ENCODE measurements at places on chromosomes 5 and 9. TPM values are rescaled to one million over a fixed set of nuclear protein-coding genes. Genes with fewer than 3 reads are reported as not detected.

- H3K27me3 ChIP-seq = no peaks in the 10 kb centered on the region
- H3K27ac ChIP-seq = no peak overlapping the region
- no peaks in the 10 kb centered on the region for H3K4me1 ChIP-seq
- DNase-seq = no peak
- no peaks in the 10 kb centered on the region for H3K36me3 ChIP-seq
- H3K4me3 ChIP-seq = no peak overlapping the region
Measured at GRCh38 chr5:18968966-18969365, 1019.0 kb downstream of the CDH18 start.

DNA sequence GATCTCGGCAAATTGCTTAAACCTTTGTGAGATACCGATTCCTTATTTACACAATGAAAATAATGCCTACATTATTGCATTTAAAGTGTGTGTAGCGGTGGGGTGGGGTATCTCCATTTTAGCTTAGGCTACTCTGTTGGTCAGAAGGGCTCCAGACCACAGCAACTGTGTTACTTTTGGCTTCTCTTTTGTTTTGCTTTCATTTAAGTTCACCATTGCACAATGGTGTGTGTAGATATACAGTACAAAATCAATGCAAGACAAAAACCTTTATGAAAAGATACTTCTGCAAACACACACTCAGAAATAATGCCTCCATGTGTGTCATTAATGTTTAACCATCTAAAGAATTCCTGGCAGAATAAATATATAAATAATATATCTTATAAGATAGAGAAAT lies 279.4 kb downstream of the FBXL17 start:
- no peaks in the 10 kb centered on the region for H3K4me1 ChIP-seq
- DNase-seq = no peak
- H3K27me3 ChIP-seq = no peaks in the 10 kb centered on the region
- H3K4me3 ChIP-seq = no peak overlapping the region
- no peaks in the 10 kb centered on the region for H3K36me3 ChIP-seq
- no peak overlapping the region for H3K27ac ChIP-seq

- peaks cover 97% of the 10 kb centered on the region for H3K4me1 ChIP-seq
- peak overlapping the region; percentile 74 for H3K4me3 ChIP-seq
- H3K36me3 ChIP-seq = peaks cover 79% of the 10 kb centered on the region
- no peak for DNase-seq
- no peaks in the 10 kb centered on the region for H3K27me3 ChIP-seq
- peak overlapping the region; percentile 96 for H3K27ac ChIP-seq
Measured at GRCh38 chr5:170280011-170280493, 17.5 kb downstream of the LCP2 start.

DNA sequence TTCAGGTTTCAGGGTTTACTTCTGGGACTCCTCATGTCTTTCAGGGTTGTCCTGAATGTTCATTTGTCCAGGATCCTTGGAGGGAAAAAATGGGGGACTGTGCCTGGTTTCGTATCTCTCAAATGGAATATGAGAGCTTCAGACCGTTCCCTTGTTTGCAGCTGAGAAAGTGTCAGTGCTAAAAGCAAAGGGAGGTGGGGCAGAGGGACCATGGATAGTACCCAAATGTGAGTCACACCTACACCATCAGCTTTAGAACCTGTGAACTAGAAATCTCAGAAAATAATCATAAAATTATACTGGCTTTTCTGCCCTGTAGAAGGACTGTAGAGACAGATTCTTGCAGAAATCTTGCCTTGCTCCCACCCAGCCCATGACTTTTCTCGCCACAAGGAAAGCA lies 84.3 kb upstream of the TAF11L2 start:
- H3K4me1 ChIP-seq = no peaks in the 10 kb centered on the region
- no peaks in the 10 kb centered on the region for H3K36me3 ChIP-seq
- no peak overlapping the region for H3K27ac ChIP-seq
- H3K4me3 ChIP-seq = no peak overlapping the region

GRCh38 chr5:150313501-150313900 lies 10.8 kb upstream of the ARSI start:
- no peaks in the 10 kb centered on the region for H3K36me3 ChIP-seq
- H3K27me3 ChIP-seq = peaks cover 5% of the 10 kb centered on the region
- H3K4me3 ChIP-seq = no peak overlapping the region
- DNase-seq = no peak
- no peak overlapping the region for H3K27ac ChIP-seq

- no peaks in the 10 kb centered on the region for H3K36me3 ChIP-seq
- H3K4me1 ChIP-seq = no peaks in the 10 kb centered on the region
- no peak overlapping the region for H3K4me3 ChIP-seq
- DNase-seq = peak; percentile 35
- H3K27me3 ChIP-seq = no peaks in the 10 kb centered on the region
Measured at GRCh38 chr5:16160706-16161105, 18.9 kb downstream of the MARCHF11 start.

DNA sequence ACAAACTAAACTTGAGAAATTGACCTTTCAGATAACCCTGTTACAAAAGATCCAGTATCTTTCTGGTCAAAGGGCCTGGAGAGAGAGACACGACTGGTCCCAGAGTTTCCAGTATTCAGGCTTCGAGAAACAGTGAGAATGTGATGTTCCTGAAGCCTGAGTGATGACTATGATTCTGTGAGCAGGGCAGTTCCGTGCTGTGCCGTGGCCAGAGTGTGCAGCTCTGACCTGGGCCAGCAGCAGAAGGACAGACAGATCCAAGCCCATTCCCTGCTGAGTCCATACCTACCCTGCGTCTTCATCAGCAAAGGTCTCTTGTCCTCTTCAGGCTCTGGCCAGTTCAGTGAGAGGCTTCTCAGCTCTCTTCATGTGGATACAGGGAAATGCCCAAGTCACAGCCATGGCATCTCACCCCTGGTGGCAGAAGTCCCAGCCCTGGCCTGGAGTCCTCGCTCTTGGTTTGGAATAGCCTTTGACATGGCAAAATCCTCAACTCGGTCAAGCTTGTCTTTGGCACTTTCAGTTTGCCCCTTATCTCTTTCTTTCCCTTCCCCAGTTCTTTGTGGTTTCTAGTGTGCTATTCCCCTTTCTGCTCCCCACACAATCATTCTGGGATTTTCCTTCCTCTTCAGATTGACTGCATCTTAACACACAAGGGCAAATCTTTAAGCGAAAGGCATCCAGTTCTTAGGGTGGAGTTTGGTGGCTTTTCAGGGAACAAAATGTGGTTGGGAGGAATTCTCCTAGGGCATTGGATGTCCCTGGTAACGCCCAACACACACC lies 107.7 kb downstream of the LIFR start:
- H3K27ac ChIP-seq = no peak overlapping the region
- no peak overlapping the region for H3K4me3 ChIP-seq
- no peaks in the 10 kb centered on the region for H3K36me3 ChIP-seq

PAPPA gene
- total RNA-seq = not detected

FOXD4L6 gene
- total RNA-seq = not detected

PHPT1 gene
- total RNA-seq = 99.4 TPM

SUSD1 gene
- total RNA-seq = 12.0 TPM

Data from activated CD4-positive, alpha-beta T cell treated with anti-CD3 and anti-CD28 coated beads, Interleukin-2, amount 10 ng/mL, durations not matched to agents 7 days and 5 days (primary cell).